ENCODE measurements at places on chromosomes 13 and 19.
A peak's percentile ranks its signal among the peaks of the same experiment; 100 is the strongest.

DNA sequence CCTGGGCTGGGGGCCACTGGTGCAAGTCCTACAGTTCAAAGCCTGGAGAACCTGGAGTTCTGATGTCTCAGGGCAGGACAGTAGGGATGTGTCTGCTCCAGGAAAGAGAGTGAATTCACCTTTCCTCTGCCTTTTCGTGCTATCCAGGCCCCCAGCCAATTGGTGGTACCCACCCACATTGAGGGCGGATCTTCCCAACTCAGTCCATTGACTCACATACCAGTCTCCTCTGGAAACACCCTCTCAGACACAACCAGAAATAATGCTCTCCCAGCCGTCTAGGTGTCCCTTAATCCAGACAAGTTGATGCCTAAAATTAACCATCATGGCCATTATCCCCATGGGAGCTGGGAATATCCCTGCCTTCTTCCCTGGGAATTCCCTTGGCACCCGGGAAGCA is 38.8 kb upstream of the CHST8 start:
- DNase-seq: no peak

- DNase-seq: no peak
These were observed 30.6 kb downstream of the MCF2L start for GRCh38 chr13:112999414-113000177.

DNA sequence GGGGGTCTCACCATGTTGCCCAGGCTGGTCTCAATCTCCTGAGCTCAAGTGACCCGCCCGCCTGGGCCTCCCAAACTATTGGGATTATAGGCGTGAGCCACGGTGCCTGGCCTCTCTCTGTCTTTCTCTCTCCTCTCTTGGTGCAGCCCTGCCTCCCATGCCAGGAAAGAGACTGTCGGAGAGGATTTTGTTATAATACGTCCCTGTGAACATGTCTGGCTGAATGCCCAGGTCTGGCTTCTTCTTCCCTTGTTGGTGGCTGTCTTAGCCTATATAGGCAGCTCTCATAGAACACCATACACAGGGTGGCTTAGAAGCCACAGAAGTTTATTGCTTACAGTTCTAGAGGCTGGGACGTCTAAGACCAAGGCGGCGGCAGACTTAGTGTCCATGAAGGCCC is 46.4 kb downstream of the PEX11G start:
- no peak for DNase-seq

DNA sequence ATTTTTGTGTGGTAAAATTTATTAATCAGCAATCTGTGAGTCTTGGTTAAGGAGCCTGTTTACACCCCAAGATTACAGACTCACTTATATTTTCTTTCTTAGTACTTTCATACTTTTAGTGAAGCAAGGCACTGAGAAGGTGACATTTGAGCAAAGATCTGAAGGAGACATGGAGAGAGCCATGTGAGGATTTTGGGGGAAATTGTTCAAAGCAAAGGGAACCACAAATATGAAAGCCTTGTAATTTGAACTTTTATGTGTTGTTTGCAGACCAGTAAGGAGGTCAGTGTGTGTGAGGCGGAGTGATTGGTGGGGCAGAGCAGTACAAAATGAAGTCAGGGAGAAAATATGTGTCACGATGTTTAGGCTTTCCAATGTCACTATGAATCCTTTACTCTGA is 140.7 kb upstream of the KLF12 start:
- DNase-seq: no peak

DNA sequence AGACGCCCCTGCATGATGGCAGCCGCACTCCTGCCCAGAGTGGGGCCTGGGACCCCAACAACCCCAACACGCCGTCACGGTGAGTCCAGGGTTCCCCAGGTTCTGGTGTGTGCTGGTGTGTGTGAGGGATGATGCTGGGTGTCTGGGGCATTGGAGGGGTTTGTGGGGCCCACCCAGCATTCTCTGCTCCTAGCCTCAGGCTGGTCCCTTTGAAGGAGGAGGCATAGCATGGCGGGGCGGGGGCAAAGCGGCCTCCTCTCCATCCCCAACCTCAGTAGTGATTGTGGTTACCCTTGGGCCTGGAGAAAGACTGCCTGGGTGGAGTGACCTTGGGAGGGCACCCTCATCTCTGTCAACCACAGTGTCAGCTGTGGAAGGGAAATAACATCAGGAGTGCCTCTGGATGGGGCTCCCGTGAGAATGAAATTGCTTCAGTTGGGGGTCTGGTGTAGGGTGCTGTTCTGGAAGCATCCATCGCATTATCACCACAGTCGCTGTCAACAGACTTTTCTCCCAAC is 7.1 kb upstream of the TIMM50 start:
- no peak for DNase-seq

- DNase-seq: no peak
These were observed 70.1 kb downstream of the COL4A1 start for GRCh38 chr13:110236831-110237261.

DNA sequence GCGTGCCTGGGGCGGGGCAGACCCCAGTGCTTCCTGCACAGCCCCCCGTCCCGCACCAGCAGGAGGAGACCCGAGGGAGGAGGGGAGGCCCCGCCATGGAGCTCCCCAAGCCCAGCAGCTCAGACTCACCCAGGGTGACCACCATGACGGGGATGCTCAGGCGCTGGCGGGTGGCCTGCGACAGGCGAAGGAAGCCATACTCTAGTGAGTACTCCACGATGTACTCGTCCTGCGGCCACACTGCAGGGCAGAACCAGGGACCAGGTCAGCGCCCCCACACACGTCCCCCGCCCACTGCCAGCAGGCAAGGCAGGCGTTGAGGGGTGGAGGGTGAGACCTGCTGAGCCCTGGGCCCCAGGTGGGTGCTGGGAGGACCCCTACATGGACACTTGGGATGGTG is 8.6 kb downstream of the TMEM259 start:
- no peak for DNase-seq

- no peak for DNase-seq
These were observed 73.2 kb upstream of the SLC15A1 start for GRCh38 chr13:98825659-98826058.

GRCh38 chr19:48543121-48543710 is 8.8 kb upstream of the SULT2B1 start:
- no peak for DNase-seq

DNA sequence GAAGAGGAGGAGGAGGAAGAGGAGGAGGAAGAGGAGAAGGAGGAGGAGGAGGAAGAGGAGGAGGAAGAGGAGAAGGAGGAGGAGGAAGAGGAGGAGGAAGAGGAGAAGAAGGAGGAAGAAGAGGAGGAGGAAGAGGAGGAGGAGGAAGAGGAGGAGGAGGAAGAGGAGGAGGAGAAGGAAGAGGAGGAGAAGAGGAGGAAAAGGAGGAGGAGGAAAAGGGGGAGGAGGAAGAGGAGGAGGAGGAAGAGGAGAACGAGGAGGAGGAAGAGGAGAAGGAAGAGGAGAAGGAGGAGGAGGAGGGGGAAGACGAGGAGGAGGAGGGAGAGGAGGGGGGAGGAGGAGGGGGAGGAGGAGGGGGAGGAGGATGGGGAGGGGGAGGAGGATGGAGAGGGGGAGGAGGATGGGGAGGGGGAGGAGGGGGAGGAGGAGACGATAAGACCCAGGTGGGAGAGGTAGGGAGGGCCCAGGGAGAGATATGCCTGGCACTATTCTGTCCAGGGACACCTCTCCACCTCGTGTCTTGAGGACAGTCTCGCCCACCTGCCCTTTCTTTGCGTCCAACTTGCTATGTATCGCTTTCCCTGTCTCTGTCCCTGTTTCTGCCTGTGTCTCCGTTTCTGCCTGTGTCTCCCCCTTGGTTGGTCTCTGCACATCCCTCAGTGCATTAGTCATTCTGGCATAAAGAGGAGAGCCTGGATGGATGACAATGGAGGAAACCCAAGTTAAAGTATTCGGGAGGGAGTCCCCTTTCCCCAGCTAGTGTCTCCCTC is 7.1 kb upstream of the KLK5 start:
- DNase-seq: no peak

DNA sequence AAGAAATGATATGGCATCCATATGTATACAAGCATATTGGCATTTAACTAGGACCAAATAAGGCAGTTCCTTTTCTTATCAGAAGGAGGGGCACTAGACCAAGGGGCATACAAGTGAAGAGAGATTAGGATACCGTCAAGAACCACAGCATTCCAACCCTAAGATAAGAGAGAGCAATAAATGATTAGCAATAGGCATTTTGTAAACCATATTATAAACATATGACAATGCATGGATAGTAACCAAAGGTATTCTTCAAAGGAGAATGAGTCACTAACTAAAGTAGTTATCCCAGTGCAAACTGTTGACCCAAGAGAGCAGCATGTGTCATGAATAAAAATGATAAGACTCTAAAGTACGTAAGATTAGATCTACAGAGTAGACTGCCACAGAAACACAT is 500.9 kb upstream of the HTR2A start:
- DNase-seq: no peak

GRCh38 chr19:19062454-19063182 is 1.2 kb upstream of the SLC25A42 start:
- DNase-seq: no peak

GRCh38 chr19:55341171-55341588 is 1.5 kb downstream of the KMT5C start:
- peak; percentile 79 for DNase-seq

GRCh38 chr13:52428295-52428694 is 22.1 kb downstream of the VPS36 start:
- no peak for DNase-seq
